ENCODE measurements at places on chromosomes 2 and 18. TPM values are rescaled to one million over a fixed set of nuclear protein-coding genes. Genes with fewer than 3 reads are reported as not detected.

TMBIM1 gene
- 10.3 TPM for total RNA-seq

SOX11 gene
- 19.8 TPM for total RNA-seq

CCDC102B gene
- 0.91 TPM for total RNA-seq

C2orf76 gene
- 7.0 TPM for total RNA-seq

OR6B2 gene
- total RNA-seq: not detected

ITPRIPL1 gene
- 27.1 TPM for total RNA-seq

DUSP11 gene
- total RNA-seq: 44.1 TPM

POTEJ gene
- not detected for total RNA-seq

NPAS2 gene
- 0.03 TPM for total RNA-seq

CHST10 gene
- 20.0 TPM for total RNA-seq

CKAP2L gene
- 33.7 TPM for total RNA-seq

FAM228A gene
- total RNA-seq: not detected

TUBA3E gene
- total RNA-seq: not detected

SEH1L gene
- total RNA-seq: 33.1 TPM

DNA sequence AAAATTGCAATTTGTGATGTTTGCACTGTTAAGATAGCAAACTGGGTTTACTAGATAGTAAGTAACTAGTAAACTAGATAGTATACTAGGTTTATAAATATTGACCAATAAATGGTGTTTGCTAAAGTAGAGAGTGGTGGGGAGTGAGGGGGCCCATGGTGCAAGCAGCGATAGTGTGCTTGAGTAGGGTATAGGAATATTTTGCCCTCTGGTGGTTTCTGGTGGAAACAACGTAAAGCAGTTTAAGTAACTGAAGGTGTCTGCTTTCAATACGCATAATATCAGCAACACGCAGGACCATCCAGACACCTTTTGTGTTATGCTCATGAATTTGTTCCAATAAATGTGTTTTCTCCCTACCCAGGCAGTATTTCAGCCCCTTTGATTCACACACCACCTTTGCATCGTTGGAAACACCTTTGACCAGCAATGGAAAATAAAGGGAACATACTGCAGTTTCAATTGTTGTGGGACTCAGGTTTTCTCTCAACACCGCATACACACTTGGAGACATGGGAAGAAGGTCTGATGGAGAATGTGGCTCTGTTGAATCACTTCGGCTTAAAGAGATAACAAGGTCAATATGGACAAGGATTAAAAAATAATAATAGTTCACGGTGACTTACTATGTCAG, 16.7 kb upstream of the STAT1 start:
- peak; percentile 77 for DNase-seq

DNA sequence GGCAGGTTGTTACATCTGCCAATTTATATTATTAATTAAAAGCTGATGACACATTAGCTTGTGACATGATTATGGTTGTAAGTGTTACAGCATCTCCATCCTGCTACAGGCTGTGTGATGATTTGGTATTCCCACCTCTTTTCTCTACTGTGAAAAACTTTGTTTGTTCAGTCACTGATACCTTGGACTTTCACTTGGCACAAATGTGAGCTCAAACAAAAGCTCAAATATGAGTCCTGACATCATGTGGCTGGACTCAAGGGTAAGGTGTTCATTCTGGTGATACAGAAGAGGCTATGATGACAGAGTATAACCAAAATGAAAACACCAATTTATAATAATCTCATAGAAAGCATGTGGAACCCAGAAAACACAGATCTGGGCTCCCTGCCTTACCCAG, 11.4 kb upstream of the IL36A start:
- DNase-seq: no peak

GRCh38 chr2:101574622-101575021, 99.7 kb upstream of the RFX8 start:
- no peak for DNase-seq

DNA sequence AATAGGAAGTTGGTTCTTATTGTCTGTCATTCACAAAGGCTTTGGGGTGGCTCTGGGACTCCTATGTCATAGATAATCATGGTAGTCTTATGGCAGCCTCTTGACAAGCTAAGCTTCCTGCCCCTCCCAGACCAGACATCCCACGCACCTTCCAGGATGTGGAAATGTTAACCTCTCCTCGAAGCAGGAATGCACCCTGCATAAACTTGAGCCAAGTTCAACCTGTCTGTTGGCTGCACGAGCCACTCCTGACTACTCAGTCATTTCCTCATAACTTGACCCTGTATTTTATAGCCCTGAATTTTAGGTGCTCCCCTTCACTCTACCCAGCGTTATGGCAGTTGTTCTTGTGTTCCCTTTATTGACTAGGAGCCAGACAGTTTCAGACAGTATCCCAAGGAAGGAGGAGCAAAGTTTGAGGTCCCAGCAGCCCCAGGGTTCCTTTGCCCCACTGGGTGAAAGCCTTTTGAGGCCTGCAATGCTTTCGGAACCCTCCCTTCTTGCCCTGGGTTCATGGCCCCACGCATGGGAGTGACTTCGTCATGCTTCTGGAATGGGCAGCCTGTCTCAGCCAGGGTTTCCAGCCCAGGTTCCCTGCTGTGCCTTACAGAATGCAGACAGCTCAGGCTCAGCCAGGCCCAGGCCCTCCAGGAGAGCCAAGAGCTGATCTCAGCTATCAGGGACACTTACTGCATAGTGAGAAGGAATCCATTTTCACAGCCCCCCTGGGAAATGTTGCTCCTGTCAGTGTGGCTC, 15.6 kb upstream of the INO80C start:
- peak; percentile 6 for DNase-seq

- no peak for DNase-seq
These were observed 214.5 kb downstream of the MCFD2 start for GRCh38 chr2:46701152-46701551.

DNA sequence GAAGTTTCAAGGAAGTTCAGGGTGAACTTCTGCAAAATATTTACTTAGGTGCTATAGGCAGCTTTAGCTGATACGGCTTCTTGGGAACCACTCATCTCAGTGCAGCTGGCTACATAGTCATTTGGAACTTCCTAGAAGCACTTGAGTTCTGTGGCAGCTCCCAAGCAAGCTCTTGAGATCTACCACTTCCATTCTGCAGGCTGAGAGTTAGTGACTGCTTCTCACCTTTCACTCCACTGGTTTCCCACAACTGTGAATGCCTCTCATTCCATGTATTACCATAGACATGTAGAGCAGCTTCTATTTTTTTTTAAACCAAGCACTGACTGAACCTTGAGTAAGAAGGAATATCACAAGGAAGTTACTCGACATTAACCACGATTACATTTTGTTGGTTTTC, 994.1 kb upstream of the ACVR2A start:
- peak; percentile 11 for DNase-seq

DNA sequence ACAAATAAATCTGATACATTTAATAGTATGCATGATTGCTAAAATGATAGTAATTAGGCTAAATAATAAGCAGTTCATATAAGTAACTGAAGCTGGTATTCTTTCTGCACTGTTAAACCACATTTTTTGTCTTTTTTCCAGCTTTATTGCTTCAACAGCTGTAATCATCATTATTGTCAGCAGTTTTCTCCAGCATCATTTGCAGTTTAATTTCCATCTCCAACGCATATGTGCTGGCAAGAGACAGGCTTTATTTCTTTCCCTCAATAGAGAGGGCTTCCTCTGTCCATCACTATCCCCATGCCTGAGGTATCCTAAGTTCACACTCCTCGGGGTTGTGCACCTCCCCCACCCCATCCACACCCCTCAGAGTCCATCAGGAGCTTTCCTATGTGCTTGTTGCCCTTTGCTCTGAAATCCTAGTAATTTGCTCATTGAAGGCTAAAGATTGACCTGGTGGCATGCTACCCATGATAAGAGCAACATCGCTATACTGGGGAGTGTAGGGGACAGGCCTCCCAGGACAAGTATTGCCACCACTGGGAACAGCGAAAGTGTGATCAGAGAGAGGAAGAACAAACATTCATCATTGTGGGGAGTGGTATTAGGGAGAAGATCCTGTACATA, 37.1 kb downstream of the B4GALT6 start:
- no peak for DNase-seq

GRCh38 chr2:102620332-102620731, 979 bp downstream of the SLC9A2 start:
- DNase-seq: no peak

DNA sequence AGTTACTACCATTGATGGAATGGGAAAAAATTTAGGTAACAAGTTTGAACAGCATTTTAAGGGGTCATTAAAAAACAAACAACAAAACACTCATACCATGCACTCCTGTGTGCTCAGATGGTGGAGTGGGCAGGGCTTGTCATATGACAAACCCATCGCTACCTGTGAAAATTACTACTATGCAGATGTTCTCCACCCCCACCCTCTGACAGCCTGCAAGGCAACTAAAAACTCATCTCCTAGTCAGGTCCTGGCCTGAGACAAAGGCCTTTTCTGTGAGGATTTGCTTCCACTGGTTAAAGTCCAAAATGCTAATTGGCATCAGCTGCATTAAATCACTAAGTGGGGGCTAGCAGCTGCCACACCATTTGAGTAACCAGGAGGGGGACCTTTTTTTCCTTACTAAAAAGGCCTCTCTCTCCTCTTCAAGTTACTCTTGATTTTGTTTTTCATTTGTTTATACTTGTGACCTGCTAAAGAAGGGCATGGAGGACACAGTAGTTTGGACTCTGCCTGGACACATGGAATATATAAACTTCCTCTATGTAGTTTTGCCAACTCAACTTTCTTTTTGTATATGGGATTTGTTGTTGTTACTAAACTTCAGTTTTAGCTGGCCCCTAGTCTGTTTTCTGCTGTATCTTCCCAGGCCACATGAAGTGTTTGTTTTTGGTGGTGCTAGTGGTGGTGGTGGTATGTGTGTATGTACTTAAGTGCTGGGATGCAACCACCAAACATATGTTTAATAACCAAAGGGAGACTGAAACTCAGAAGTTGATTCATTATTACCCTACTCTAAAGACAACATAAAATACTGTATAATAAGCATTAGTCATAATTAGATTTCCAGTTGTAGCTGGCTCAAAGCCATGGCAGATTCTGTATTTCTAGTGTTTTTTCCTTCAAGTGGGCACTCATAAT, 121.3 kb downstream of the MAP4K4 start:
- DNase-seq: peak; percentile 44

DNA sequence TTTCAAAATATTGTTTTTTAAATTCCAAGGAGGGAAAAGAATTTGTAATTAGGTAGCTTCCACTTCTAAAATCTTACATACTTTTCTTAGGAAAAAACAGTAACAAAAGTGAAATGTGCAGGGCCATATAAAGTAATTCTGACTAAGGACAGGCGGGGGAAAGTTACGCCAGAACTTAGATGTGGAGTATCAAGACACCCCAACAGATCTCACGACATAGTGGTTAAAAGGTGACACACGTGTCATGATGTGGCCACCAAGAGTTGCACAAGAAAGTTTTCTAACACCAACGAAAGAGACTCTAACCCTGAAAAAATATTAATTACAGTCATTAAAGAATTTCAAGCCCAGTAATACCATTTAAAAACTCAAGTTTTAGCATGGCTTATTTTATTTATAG, 51.0 kb downstream of the KIDINS220 start:
- DNase-seq: no peak

GRCh38 chr2:144358979-144359541, 160.9 kb downstream of the ZEB2 start:
- no peak for DNase-seq

DNA sequence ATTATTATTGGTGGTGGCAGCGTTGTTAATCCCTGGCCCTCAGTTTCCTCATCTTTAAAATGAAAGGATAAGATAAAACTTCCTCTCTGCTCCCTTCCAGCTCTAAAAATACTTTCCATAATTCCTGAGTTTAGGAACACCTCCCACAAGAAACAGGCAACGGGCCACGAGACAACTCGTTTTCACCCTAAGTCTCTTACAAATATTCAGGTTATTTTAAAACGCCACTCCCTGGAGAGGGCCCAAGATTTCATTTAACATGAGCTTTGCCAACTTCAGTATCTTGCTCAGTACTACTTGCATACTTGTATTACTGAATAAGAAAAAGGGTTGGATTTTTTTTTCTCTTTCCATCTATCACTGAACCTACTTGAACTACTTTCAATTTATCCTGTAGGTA, 611.1 kb upstream of the FANCL start:
- DNase-seq: no peak

DNA sequence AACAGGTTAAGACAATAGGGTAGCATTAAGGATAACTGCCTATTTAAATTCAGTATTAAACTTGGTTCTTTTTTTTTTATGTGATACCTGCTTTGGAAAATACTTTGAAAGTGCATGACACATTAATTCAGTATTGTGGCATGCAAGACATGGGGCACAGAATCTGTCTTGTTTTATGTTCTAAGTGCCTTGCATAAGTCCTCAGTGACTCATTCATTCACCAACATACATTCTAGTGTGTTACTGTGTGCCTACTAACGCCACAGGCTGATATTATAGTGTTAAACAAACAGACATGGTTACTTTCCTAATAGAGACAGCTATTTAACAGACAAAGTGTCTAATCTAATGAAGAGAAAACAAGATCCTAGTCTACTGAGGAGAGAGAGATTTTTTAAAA, 91.7 kb downstream of the GCA start:
- DNase-seq: no peak

- DNase-seq: no peak
These were observed 95.9 kb downstream of the NCOA1 start for GRCh38 chr2:24586955-24587354.

DNA sequence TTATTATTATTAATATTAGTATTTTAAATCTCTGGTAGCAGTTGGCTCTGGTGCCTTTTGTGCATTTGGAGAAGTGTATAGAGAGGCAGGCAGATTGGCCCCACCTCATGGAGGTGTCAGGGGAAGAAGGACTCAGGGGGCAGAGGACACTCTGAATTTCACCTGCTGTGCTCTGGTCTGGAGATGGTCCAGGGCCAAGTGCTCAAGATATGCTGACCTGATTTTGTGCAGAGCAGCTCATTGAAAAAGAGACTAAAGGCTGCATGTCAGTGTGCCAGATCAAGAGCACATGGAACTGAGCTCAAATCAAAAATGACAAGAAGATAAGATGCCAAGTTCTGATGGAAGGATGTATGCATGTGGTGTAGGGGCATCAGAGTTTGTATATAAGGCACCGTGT, 323.6 kb upstream of the TNP1 start:
- no peak for DNase-seq

DNA sequence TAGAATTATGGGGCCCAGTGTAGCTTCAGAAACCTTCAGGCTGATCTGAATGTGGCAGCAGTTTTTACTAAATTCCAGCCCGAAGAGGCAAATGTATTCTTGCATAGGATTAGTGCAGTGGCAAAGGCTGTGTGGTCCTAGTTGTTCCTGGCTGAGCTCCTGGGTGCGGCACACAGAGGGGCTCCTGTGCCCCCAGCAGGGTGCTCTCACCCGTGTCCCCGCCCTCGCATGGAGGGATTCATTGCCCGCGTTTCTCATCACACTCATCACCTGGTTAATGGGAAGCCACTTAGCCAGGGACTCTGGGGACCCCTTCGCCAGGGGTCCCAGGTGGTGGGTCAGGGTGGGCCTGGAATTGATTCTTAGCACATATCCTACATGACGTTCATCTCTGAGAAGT, 3.9 kb downstream of the KCNG2 start:
- no peak for DNase-seq
